ENCODE measurements at places on chromosomes 12 and 14.

GRCh38 chr12:14577344-14577743 is 9.7 kb upstream of the PLBD1 start:
- no peak for DNase-seq

DNA sequence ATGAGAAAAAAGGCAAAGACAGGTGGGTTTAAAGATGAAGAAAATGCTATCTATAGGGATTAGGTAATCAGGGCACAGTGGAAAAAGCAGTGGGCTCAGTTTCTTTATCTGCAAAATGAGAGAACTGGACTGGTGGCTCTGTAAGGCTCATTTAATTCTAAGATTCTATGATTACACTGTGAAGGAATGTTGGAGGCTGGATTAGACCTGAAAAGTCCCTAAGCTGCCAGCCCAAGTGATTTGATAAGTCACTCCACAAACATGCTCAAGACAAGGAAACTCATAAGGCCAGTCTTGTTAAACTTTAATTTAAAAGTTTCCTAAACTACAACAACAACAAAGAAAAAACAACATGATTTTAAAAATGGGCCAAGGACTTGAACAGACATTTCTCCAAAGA is 75.1 kb downstream of the DCAF5 start:
- DNase-seq: no peak

DNA sequence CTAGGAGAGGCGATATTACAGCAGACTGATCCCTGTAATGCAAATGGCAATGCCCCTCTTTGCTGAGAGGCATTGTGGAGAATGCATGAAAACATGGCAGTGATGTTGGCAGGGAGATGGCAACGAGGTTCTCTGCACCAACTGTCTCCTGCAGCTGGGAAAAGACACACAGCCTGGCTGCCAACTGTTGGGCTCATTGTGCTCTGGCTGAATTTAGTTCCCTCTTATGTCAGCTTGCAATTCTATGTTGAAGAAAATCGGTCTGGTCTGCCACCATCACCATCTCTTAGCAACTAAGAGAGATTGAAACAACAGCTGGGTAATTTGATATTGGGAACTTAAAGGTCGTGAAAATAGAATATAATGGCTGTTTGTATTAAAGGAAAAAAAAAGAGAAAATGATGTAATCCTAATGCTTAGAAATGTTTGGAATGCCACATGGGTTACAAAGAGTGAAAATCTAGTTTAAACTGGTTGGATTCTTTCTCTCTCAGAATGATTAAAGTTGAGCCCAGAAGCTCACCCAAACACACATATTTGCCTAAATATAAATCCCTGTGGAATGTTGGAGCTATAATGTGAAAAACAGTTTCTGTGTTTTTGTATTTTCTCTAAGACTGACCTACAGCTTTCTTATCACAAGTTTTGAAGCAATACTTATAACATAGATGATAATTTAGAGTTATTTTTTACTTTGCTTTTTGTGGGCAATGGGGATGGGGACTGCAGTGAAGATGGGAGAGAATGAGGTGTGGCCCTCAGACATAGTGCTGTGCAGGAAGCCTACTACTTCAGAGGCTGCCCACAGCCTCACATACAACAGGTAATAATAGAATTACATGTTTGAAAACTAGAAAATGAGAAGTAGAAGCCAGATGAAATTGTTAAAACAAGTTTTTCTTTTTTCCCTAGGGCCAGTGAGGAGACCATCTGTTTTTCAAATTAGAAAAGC is 143.7 kb downstream of the AKAP6 start:
- DNase-seq: no peak

DNA sequence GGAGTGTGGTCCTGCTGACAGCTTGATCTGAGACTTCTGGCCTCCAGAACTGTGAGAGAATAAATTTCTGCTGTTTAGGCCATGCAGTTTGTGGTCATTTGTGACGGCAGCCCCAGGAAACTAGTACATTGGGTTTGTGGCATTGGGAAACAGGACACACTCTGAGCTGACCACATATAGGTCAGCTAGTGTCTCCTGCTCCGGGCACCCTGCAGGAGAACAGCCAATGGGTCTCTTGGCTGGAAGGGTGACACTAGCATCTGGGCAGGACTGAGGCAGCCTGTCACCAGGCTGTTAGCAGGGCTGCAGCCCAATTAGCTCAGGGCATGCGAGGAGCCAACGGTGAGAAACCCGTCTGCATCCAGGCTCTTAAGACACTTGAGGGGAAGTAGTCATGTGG is 83.2 kb downstream of the PITPNM2 start:
- no peak for DNase-seq

GRCh38 chr12:116226026-116226425 is 51.5 kb downstream of the MED13L start:
- no peak for DNase-seq

GRCh38 chr12:87585882-87586557 is 443.2 kb downstream of the C12orf50 start:
- no peak for DNase-seq

DNA sequence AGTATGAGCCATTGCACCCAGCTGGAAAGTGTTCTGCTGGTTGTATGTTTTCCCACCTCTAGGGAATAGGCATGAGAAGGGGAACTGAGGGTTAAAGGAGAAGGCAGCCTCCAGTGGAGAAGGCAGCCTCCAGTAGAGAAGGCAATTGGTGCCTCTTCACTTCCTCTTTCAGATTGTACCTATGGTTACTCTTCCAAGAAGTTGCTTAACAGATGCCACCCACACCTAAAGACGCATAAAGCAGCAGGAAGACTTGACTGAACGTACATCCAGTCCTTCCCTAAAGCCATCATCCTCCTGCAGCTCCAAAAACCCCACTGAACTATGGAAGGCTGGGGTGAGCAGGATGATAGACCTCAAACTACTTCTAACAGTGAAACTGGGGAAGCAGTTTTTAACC is 13.1 kb downstream of the DPF3 start:
- DNase-seq: no peak

Measured in activated T-cell treated with anti-CD3 and anti-CD28 coated beads for 48 hours (primary cell).